ENCODE measurements at places on chromosomes 12 and 14.

- H3K4me3 ChIP-seq = no peak overlapping the region
- peaks cover 2% of the 10 kb centered on the region for H3K27me3 ChIP-seq
- H3K27ac ChIP-seq = peak overlapping the region; percentile 8
- no peaks in the 10 kb centered on the region for H3K36me3 ChIP-seq
Measured at GRCh38 chr12:116404913-116405611, 127.6 kb upstream of the MED13L start.

DNA sequence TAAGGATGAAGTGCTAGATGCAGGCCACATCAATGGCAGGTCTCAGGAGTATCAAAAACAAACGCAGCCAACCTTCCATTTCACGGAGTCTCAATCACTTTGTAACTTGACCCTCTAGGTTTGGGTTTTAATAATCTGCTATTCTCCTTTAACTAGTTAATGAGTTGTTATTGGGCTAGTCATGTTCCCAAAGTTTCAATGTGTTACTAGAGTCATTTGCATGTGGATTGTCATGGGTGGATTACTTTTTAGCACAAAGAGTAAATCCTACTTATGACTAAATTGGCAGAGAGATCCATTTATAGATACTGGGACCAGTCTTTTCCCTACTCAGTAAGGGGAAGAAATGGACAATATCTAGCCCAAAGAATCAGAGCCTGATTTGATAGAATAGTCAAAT lies 151.0 kb downstream of the BCAT1 start:
- H3K4me3 ChIP-seq = no peak overlapping the region
- H3K27ac ChIP-seq = no peak overlapping the region
- peaks cover 4% of the 10 kb centered on the region for H3K36me3 ChIP-seq
- DNase-seq = no peak
- peaks cover 4% of the 10 kb centered on the region for H3K27me3 ChIP-seq

DNA sequence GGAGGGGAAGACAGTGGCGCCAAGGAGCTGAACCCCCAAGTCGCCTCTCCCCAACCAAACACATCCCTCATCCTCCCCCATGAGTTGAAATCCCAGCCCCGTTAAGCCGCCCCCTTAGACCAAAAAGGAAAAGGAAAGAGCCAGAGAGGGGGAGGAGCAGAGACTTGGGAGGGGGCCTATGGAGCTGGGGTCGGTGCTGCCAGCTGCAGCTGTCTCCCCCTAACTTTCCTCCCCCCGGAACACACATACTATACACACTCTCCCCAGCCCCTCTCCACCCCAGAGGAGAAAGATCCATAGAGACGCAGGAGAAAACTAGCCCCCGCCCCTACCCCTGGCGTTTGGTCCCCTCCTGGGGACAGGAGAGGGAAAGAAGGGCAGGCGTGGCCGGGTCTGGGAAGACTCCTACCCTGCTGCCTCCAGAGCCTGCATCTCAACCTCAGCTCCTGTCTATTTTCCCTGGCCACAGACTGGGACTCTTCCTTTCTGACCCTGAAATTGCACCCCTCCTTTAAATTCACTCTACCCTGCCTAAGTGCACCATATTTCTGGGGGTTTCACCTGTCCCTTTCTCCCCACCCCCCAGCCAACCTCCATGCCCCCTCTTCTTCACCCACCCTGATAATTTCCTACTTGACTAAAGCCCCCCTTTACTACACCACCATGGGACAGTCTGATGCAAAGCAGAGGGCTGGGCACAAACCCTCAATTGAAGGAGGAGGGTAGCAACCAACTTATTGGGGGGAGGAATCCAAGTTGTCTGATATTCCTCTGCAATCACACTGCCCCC lies 1.7 kb upstream of the HOXC9 start:
- no peaks in the 10 kb centered on the region for H3K36me3 ChIP-seq
- H3K27ac ChIP-seq = no peak overlapping the region
- DNase-seq = no peak
- H3K27me3 ChIP-seq = peaks cover 92% of the 10 kb centered on the region
- H3K4me3 ChIP-seq = no peak overlapping the region

GRCh38 chr12:104971306-104971705 lies 13.2 kb upstream of the SLC41A2 start:
- no peaks in the 10 kb centered on the region for H3K36me3 ChIP-seq
- peaks cover 3% of the 10 kb centered on the region for H3K4me1 ChIP-seq
- peaks cover 3% of the 10 kb centered on the region for H3K27me3 ChIP-seq

DNA sequence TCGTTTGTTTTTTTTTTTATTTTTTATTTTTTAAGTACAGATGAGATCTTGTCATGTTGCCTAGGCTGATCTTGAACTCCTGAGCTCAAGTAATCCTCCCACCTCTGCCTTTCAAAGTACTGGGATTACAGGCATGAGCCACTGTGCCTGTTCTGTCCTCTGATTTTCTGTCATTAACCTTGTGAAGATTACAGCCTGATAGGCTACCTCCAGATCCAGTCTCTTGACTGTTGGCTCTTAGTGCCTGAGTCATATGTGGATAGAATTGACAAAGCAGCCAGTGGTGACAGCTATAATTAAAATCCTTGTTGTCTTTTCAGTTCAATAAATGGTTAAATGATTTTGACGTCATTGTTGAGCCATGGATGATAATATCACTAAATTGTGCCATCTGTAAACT lies 21.3 kb upstream of the REP15 start:
- no peaks in the 10 kb centered on the region for H3K27me3 ChIP-seq
- no peak overlapping the region for H3K4me3 ChIP-seq
- no peaks in the 10 kb centered on the region for H3K4me1 ChIP-seq

DNA sequence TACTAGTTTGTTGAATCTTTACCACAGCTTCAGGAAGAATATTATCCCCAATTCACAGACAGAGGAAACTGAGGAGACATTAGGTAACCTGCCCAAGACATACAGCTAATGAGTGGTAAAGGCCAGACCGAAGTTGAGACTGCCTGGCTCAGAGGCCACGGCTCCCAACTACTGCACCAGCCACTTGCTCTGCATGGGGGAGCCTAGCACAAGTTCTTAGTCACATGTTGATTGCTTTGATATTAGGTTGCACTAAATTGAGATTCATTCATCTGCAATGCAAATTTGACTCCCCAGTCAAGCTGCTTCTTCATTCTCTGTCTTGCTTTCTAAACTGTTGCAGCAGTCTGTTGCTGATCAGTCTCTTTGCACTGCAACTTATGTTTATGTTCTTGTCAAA lies 25.9 kb upstream of the POLR3B start:
- no peak overlapping the region for H3K27ac ChIP-seq
- DNase-seq = no peak
- H3K4me3 ChIP-seq = no peak overlapping the region
- no peaks in the 10 kb centered on the region for H3K36me3 ChIP-seq

GRCh38 chr12:70615174-70615866 lies 21.9 kb downstream of the PTPRB start:
- peaks cover 20% of the 10 kb centered on the region for H3K27me3 ChIP-seq
- H3K4me1 ChIP-seq = peaks cover 3% of the 10 kb centered on the region
- no peak overlapping the region for H3K4me3 ChIP-seq
- DNase-seq = no peak

DNA sequence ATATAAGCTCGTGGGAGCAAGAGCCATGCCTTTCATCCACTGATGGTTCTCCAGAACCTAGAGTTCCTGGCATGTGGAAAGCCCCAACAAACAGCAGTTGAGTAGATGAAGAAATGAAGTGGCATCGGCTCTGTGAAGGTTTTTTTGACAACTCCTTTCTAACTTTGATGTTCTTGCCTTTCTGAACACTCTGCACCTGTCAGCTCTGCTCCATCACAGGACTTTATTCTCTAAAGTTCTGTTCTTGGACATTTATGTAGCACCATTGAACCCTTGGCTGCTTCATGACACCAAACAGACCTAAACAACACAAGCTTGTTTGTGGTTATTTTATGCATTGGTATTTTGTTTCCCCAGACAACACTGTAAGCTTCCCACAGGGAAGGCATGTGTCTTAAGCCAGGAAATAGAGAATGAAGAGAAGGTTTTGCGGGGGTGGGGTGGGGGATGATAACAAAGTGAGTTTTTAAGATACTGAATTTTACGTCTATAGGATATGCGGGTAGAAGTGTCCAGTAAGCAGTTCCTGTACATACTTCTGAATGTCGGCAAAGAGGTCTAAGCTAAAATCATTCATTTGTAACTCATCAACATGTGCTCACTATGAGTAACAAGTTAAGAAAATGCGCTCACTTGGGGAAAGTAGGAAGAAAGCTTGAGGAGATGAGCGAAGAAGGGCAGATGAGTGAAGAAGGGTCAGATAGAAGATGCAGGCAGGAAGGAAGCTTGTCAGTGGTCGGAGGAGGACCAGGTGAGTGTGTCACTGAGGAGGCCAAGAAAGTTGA lies 146.0 kb upstream of the PLEKHG7 start:
- no peak for DNase-seq
- H3K27ac ChIP-seq = peak overlapping the region; percentile 85
- H3K4me1 ChIP-seq = peaks cover 47% of the 10 kb centered on the region
- H3K36me3 ChIP-seq = peaks cover 4% of the 10 kb centered on the region

DNA sequence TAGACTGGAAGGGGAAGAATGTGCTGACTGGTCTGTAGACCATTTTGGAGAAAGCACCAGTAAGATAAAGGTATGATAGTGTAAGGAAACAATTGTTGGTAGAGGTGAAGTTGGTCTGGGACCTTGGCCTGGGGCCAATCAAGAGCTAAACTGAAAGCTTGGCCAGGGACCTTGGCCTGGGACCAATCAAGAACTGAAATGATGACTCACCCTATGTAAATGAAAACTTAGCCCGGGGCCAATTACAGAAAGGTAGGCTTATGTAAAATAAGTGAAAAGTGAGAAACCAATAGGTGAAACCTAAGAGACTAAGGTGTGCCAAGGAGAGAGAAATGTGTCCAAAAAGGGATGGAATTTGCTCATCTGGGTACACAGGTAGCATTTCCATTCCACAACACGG lies 776.0 kb downstream of the C12orf50 start:
- no peaks in the 10 kb centered on the region for H3K36me3 ChIP-seq
- DNase-seq = no peak
- no peak overlapping the region for H3K4me3 ChIP-seq
- no peaks in the 10 kb centered on the region for H3K27me3 ChIP-seq
- H3K4me1 ChIP-seq = no peaks in the 10 kb centered on the region
- no peak overlapping the region for H3K27ac ChIP-seq

DNA sequence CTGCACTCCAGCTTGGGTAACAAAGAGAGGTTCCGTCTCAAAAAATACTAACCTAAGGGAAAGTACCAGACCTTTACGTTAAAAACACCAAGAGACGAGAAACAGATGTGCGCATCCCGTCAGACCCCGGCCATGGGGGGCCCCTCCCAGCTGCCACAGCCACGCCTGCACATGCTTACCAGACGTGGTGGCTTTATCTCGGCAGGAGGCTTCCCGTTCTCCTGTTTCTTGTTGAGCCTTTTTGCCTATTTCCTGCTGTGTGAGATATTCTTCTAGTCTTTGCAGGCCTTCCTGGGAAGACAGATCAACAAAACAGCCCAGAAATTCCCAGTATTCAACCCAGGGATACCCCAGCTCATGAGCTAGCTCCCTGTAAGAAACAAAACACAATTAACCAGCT lies 23.6 kb downstream of the PGAM5 start:
- no peak overlapping the region for H3K27ac ChIP-seq
- H3K36me3 ChIP-seq = peaks cover 79% of the 10 kb centered on the region
- DNase-seq = no peak
- no peaks in the 10 kb centered on the region for H3K27me3 ChIP-seq
- H3K4me1 ChIP-seq = peaks cover 1% of the 10 kb centered on the region
- no peak overlapping the region for H3K4me3 ChIP-seq

DNA sequence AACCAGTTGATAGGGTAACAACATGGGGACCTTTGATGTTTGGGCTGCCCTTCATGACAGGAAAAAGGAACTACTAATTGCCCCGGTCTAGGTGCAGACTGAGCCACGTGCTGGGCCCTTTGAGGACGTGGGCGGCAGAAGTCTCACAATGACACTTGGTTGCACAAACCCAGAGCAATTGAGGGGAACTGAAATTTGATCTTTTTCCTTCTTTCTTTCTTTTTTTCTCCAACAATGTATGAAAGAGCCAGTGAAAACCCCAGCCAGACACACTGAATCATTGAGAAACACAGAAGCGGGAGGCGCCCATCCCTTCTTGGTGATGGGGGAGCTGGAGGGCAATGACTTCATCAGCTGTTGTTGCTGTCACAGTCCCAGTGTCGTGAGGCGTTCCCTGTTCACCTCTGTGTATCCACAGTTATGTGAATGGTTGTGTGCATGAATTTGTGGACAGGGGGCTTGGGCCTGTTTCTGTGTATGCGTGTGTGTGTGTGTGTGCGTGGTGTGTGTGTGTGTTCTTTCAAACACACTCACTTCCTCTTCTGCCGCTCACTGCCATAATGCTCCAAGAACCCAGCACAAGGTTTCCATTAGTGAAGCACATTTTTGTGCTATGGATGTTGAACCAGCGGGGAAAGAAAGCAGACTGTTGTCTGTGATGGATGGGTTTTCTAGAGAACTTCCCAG lies 137.5 kb upstream of the CCND2 start:
- H3K27me3 ChIP-seq = no peaks in the 10 kb centered on the region
- H3K4me1 ChIP-seq = peaks cover 49% of the 10 kb centered on the region
- H3K4me3 ChIP-seq = no peak overlapping the region
- H3K36me3 ChIP-seq = no peaks in the 10 kb centered on the region
- DNase-seq = peak; percentile 78

GRCh38 chr12:88391556-88391955 lies 188.7 kb downstream of the KITLG start:
- H3K27ac ChIP-seq = no peak overlapping the region
- peaks cover 3% of the 10 kb centered on the region for H3K4me1 ChIP-seq
- H3K4me3 ChIP-seq = no peak overlapping the region
- H3K36me3 ChIP-seq = no peaks in the 10 kb centered on the region
- DNase-seq = peak; percentile 33

- no peak overlapping the region for H3K27ac ChIP-seq
- H3K27me3 ChIP-seq = peaks cover 41% of the 10 kb centered on the region
- DNase-seq = no peak
- no peaks in the 10 kb centered on the region for H3K36me3 ChIP-seq
Measured at GRCh38 chr12:104000807-104001434, 35.2 kb downstream of the TDG start.

DNA sequence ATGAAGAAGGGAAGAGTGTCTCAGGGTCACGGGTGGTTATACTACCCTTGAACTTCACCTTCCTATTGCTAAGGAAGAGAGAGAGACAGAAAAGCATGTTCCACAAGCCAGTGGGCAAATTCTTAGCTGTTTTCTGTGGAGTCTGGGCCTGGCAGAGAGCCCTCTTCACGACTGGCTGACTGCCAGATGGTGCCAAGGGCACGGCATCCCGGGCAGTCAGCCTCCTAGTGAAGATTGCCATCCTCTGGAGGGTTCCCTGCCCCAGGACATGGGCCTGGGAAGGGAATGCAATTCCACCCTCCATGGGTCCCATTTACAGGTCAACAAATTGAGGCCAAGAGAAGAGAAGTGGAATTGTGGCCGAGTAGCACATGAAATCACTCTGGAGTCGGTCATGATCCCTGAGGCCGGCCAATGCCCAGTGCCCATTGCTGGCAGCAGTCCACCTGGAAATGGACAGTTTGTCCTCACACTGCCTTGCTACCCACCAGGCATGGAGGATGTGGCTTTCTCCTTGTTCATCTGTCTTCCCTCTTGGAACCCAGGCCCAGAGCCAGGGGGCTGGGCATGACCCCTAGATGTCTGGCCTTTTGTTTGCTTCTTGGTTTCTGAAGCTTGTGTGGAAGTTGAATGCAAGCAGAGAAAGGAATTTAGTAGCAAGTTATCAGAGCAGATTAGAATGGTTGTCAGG lies 9.9 kb downstream of the TUNAR start:
- H3K36me3 ChIP-seq = no peaks in the 10 kb centered on the region
- H3K4me1 ChIP-seq = peaks cover 5% of the 10 kb centered on the region
- DNase-seq = no peak
- H3K27ac ChIP-seq = no peak overlapping the region
- H3K27me3 ChIP-seq = peaks cover 3% of the 10 kb centered on the region

All from T-helper 2 cell treated with Interferon-gamma antibody and Interleukin-4, amounts not matched to agents 5 μg/mL and 100 μg/mL, for 36 hours (primary cell).